A549 treated with CORT108297 at 1 μM for 4 hours (cell line): ENCODE measurements at places on chromosomes 7 and 10. TPM values are rescaled to one million over a fixed set of nuclear protein-coding genes. Genes with fewer than 3 reads are reported as not detected.

The NPTX2 gene
- 0.06 to 0.12 TPM (median 0.11 TPM) in 4 of 5 replicates, not detected in the other for total RNA-seq

The MOSPD3 gene
- total RNA-seq, result 16.0 to 21.7 TPM (median 20.6 TPM) in 5 replicates

The MYPN gene
- total RNA-seq, result 2.6 to 3.5 TPM (median 3.1 TPM) in 5 replicates

The ICA1 gene
- 0.88 to 1.9 TPM (median 1.0 TPM) in 5 replicates for total RNA-seq

The LIPN gene
- not detected in 5 replicates for total RNA-seq

The FZD8 gene
- 4.7 to 8.2 TPM (median 6.6 TPM) in 5 replicates for total RNA-seq

The TUBAL3 gene
- total RNA-seq, result 0.23 to 0.57 TPM (median 0.39 TPM) in 5 replicates

The KIAA1217 gene
- 2.0 to 2.7 TPM (median 2.4 TPM) in 5 replicates for total RNA-seq

The CTNNA3 gene
- not detected in 5 replicates for total RNA-seq

The GPR26 gene
- total RNA-seq, result not detected in 5 replicates

The STX1A gene
- total RNA-seq, result 69.7 to 85.9 TPM (median 79.3 TPM) in 5 replicates

The SLC13A1 gene
- total RNA-seq, result not detected in 5 replicates

The DRGX gene
- total RNA-seq, result 0.06 to 0.09 TPM in 2 of 5 replicates, not detected in the others

The BLNK gene
- not detected in 5 replicates for total RNA-seq

The ACTR3C gene
- 0.17 TPM in 1 of 5 replicates, not detected in the others for total RNA-seq

The ZP3 gene
- 16.6 to 21.8 TPM (median 19.3 TPM) in 5 replicates for total RNA-seq

The C7orf57 gene
- total RNA-seq, result 0.14 to 0.57 TPM (median 0.21 TPM) in 5 replicates

The LLCFC1 gene
- total RNA-seq, result not detected in 5 replicates

The NKX2-3 gene
- total RNA-seq, result 0.06 to 0.11 TPM in 2 of 5 replicates, not detected in the others

The GDF2 gene
- total RNA-seq, result not detected in 5 replicates

The JCAD gene
- 7.8 to 10.1 TPM (median 8.2 TPM) in 5 replicates for total RNA-seq

The ERVW-1 gene
- 0.09 TPM in 1 of 5 replicates, not detected in the others for total RNA-seq

The PNLIP gene
- total RNA-seq, result not detected in 5 replicates

The ITPRID1 gene
- not detected in 5 replicates for total RNA-seq

The CXCL12 gene
- 0.11 to 0.27 TPM (median 0.14 TPM) in 5 replicates for total RNA-seq

The SPDYE1 gene
- total RNA-seq, result not detected in 5 replicates

The LGI1 gene
- total RNA-seq, result not detected in 5 replicates

The SMC3 gene
- 37.9 to 67.9 TPM (median 45.2 TPM) in 5 replicates for total RNA-seq
